ENCODE measurements at places on chromosomes 2 and 18.

DNA sequence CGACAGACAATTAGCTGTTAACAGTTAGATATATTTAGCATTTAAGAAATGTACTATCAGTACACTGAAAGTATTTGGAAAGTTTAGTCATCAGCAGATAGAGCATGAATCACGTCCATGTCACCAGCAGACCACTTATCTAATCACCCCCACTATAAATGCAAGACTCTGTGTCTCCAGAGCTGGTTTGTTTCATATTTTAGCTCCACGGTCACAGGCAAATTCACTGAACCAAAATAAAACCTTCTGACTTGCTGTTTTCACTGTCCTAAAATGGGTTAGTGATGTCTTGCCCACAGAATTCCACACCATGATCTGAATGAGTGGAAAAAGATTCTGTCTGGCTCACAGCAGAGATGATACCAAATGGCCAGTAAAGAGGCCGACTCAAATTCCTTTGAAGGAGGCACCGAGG is 64.9 kb downstream of the CDH2 start:
- no peak for DNase-seq

- DNase-seq = peak; percentile 47
Observed at GRCh38 chr2:145287736-145288135, 767.8 kb upstream of the ZEB2 start.

DNA sequence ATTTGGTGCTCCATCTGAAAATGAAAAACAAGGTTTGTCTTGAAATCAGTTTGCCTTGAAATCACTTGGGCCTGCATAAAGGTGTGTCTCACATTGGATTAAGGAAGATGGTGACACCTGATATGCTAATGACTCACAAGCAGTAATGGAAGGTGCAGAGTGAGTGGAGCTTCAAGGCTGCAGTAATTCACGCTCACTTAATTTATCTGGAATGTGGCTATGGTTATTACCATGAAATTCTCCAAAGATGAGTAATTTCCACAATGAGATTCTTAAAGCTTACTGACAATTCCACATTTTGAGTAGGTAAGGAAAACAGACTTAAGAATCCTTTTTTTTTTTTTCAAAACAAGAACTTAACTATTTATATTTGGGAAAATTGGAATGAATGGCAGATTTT is 156.8 kb downstream of the PAX3 start:
- no peak for DNase-seq

DNA sequence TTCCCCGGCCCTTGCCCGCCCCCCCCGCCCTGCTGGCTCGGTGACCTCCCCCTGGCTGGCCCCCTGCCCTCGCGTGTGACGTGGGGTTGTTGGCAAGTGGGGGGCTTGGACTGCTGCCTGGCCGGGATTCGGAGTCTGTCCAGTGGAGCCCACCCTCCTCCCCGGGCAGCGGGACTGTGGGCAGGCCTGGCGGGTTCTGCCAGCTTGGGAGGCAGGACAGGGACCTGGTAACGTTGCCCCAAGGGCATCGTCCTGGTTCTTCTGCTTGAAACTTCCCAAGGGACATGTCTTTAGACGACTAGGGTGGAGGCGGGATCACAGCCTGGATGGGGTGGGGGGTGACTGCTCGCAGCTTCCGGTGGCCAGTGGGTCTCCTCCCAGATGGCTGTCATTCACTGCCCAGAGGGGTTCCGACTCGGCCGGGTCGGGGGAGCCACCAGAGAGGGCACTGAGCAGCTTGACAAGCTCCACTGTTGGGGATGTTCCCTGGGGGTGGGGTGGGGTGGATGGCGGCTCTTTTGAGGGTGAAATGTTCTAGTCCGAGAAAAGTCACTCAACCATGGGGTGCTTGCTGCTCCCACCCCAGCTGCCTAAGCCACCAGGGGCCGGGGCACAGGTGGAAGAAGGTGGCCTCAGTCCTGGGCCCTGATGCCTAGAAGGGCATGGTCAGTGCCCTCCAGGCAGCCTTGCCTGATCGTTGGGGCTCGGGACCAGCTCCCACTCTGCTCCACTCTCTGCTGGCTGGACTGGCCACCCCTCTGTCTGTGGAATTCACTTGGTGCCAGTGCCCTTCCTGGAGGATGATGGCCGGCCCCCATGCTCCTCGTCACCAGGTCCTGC is 4.3 kb upstream of the HS6ST1 start:
- no peak for DNase-seq

GRCh38 chr18:3648200-3648599 is 198.2 kb downstream of the TGIF1 start:
- DNase-seq = no peak

DNA sequence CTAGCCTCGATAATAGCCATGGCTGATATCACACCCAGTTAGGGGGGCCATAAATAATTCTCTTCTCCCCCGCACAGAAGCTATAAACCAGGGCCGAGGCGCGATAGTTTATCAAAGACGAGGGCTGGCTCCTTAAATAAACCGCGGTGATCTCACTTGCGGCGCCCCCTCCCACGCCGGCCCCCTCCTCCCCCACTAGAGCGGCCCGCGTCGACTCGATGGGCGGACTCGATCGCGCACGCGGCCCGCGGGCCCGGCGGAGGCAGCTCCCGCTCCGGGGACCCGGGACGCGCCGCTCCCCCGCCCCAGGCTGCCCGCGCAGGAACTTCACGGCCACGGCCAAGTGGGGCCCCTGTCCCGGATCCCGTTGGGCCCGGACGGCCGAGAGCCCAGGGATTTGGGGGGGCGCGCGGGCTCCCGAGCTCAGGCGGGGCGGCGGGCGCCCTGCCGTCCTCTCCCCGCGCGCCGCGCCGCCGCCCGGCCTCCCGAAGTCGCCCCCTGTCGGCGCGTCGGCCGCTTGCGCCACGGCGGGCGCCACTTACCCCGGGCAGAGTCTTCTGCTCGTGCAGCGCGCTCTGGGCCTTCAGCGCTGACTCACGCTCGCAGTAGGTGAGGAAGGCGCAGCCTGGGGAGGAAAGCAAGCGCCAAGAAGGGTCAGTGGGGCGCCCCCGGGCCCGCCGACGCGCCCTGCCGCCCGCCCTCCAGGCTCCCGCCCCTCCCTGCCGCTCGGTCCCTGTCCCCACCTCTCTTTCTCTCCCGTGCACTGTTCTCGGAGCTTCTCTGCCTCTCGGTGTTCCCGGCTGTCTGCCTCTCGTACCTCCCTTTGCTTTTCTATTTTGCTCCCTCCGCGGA is 80.4 kb downstream of the CELF4 start:
- no peak for DNase-seq

GRCh38 chr18:49076654-49077166 is 125.9 kb upstream of the SMAD7 start:
- DNase-seq = no peak

- no peak for DNase-seq
Observed at GRCh38 chr18:7876354-7877104, 309.4 kb downstream of the PTPRM start.

GRCh38 chr2:88437010-88437409 is 15.5 kb downstream of the FOXI3 start:
- DNase-seq = no peak

GRCh38 chr2:147499785-147500184 is 345.0 kb upstream of the ACVR2A start:
- DNase-seq = no peak

GRCh38 chr18:68316636-68317035 is 398.3 kb downstream of the TMX3 start:
- no peak for DNase-seq

GRCh38 chr2:161766334-161766733 is 142.1 kb downstream of the SLC4A10 start:
- DNase-seq = no peak

DNA sequence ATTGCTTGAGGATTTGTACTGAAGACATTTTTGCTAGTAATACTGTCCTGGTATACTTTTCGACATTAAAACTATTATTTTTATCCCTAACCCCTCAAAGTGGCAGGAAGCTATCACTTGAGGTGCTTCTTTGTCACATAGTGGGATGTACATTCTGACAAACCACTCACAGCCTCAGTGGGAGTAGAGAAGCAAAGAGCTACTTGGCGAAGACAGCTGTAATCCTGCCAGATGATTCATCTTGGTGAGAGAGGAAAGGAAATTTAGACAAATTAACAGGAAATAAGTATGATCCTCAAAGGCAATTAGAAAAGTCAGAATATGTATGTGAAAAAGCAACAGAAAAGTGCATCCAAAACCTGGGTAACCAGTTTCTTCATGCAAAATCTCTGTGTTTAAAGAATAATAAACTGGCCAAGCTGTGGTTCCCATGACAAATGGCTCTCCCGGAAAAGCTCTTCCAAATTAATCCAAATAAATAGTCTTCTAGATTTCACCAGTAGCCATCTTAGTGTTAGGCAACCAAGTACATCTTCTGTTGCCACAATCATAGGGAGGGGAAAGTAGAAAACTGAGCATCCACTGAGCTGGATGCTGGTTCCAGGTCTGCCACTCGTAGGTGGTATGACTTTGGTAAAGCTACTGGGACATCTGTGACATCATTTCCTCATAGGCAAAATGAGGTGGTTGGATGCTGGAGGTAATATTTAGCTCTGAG is 308.0 kb upstream of the LYPD1 start:
- no peak for DNase-seq

DNA sequence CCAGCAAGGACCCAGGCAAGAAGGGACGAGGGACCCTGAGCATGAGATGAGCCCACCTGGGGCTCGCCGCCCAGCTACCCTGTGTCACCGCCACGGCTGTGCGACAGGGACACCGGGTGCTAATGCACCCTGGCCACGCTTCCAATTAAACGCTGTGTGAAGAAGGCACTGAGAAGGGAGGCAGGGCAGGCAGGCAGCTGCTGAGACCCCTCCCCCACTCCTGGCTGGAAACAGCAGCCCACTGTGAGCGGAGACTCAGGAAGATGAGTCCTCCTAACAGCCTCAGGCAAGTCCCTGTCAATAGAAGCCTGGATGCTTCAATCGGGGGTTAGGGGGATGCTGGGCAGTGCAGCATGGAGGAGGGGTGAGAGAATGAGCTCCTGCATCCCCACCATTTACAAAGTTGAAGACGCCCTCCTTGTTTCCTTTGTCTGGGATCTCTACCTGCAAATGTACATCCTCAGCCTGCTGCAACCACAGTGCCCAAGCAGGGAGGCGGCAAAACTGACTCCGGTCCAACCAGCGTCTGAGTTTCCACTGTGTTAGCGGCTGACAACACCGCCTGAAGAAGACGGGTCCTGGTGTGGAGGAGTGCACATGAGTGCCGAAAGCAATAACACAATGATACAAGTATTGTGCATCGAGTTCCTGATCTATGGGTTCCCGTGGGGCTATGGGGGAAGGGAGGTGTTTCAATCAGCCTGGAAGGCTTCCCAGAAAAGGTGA is 12.8 kb downstream of the TMEM163 start:
- no peak for DNase-seq

- no peak for DNase-seq
Observed at GRCh38 chr2:106232638-106233349, 38.7 kb upstream of the UXS1 start.

Data from right renal cortex interstitium (tissue), 3 donors.